ENCODE measurements at places on chromosomes 6 and 20. TPM values are rescaled to one million over a fixed set of nuclear protein-coding genes. Genes with fewer than 3 reads are reported as not detected.

FRK gene
- 0.03 TPM for total RNA-seq

PLCB1 gene
- total RNA-seq = 18.2 TPM

ZKSCAN3 gene
- 4.2 TPM for total RNA-seq

SEL1L2 gene
- not detected for total RNA-seq

BCAS4 gene
- 23.9 TPM for total RNA-seq

- H3K27me3 ChIP-seq = peaks cover 2% of the 10 kb centered on the region
- no peak for DNase-seq
- no peaks in the 10 kb centered on the region for H3K4me1 ChIP-seq
- H3K36me3 ChIP-seq = no peaks in the 10 kb centered on the region
Observed at GRCh38 chr6:68709882-68710281, 74.8 kb downstream of the ADGRB3 start.

DNA sequence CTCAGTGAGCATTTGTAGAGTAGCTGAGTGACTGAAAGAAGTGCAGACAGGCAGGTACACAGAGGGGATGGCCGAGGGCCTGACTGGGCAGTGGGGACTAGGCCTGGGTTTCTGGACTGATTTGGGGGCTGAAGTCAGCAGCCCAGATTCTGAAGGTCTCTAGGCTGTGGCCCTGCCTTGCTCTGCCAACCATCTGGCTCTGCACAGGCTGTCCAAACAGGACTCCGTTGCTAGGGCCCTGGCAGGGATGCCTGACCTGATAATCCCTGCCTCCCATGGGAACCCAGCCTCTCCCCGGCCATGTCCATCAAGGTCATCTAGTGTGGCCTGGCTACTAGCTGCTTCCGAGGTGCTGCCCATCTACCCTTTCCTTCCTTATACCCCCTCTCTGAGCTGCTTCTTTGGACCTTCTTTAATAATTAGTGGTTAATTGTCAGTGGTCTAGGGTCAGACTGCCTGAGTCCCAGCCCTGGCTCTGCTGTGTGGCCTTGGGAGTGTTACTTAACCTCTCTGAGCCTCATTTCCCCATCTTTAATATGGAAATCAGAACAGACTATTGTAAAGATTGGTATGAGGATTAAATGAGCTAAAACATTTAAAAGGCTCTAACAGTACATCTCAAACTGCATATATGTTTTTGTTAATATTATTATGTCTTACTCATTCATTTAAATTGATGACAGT, 137.9 kb downstream of the VEGFA start:
- no peaks in the 10 kb centered on the region for H3K36me3 ChIP-seq
- no peak overlapping the region for H3K4me3 ChIP-seq
- peaks cover 24% of the 10 kb centered on the region for H3K4me1 ChIP-seq

DNA sequence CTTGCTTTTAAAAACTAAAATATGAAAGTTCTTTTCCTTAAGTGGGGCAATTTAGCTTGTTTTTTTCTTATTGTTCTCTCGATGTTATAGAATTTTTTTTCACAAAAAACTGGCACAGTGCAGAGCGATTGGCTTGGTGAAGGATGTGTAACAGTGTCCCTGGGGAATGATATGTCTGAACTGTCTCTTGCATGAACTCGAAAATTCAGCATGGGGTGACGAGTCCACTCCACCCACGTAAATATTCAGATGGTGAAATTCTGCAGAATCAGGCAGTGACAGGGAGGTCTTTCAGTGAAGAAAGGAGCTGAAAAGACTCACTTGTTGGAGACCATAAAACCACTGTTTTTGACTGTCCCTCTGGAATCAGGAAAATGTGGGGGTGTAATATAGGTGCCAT, 505.3 kb downstream of the MMUT start:
- H3K27ac ChIP-seq = no peak overlapping the region
- H3K4me1 ChIP-seq = peaks cover 15% of the 10 kb centered on the region
- H3K36me3 ChIP-seq = no peaks in the 10 kb centered on the region
- no peaks in the 10 kb centered on the region for H3K27me3 ChIP-seq

DNA sequence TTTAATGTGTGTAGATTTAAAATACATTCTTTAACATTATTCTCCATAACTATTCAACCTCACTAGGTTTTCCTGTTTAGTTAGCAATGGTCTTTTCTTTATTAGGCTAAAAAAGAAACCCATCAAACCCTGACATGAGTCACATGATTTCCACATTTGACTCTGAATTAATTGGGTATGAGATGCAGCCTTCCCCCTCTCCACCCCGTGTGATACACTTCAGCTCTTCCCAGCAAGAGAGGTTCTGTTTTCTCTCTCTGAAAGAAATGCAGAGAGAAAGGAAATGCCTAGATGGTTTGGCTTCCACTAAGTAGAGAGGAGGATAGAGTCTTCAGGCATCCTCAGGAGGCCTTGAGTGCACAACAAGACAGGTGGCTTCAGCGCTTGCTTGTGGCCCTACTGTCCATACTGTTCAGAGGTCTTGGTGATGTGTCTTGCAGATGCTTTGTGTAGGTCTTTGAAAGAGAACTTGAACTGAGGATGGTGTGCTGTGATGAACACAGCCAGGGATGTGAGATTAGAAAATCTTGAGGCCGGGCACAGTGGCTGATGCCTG, 17.3 kb downstream of the FARS2 start:
- no peak for DNase-seq
- peaks cover 4% of the 10 kb centered on the region for H3K36me3 ChIP-seq
- no peak overlapping the region for H3K27ac ChIP-seq
- no peaks in the 10 kb centered on the region for H3K27me3 ChIP-seq
- no peak overlapping the region for H3K4me3 ChIP-seq

DNA sequence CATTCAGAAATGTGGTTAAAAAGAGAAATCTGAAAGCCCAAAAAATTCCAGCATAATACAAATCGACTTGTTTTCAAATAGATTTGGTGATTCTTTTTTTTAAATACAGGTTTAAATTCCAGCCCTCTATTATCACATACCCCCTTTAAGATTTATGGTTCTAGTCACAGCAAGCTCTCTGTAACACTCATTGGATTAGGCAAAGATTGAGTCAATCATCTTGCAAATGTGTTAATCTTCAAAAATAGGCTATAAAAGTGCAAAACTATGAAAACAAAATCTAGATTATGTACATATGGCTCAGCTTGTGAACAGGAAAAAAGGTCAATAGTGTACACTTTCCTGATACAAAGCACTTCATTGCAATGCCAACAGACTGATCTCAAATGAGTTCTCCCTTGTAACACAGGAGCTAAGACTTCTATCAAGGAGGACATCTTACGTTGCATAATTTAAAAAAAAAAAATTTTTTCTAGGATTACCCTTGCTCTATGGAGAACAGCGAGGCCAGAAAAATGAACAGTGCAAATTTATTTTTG, 26.2 kb downstream of the ZNF217 start:
- H3K27ac ChIP-seq = no peak overlapping the region
- peaks cover 2% of the 10 kb centered on the region for H3K27me3 ChIP-seq
- H3K4me3 ChIP-seq = no peak overlapping the region
- H3K4me1 ChIP-seq = no peaks in the 10 kb centered on the region
- DNase-seq = no peak
- H3K36me3 ChIP-seq = peaks cover 29% of the 10 kb centered on the region

DNA sequence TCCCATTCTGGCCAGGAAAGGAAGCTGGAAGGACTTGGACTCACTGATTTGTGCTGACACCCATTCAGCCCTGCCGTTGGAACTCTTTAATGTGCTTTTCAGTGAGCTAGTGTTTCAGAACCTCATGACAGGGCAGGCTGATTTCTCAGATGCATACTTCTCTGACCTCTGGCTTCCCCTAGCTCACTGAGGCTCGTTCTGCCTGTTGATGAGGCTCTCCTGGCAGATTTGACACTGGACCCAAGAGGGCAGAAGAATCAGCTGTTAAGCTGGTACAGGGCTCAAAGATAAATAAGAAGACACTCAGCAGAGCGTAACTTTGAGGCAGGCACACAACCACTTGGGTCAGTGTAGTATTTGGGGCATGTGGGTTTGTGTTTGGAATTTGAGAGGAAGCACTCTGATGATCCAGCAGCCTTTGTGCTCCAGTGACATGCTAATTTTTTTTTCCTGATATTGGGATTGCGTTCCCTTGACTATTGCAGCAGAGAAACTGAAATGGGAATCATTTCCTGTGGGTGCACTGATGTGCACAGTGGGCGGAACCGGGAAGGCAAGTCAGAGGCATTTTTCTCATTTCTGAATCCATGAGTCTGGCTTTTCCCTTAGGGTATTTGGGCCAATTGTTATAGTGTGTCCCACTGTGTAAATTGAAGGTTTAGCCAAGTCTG, 80.2 kb downstream of the CARMIL1 start:
- DNase-seq = peak; percentile 81
- H3K4me1 ChIP-seq = peaks cover 60% of the 10 kb centered on the region
- H3K27me3 ChIP-seq = peaks cover 3% of the 10 kb centered on the region

GRCh38 chr6:33633084-33633461, 12.0 kb downstream of the ITPR3 start:
- H3K27ac ChIP-seq = peak overlapping the region; percentile 72
- H3K27me3 ChIP-seq = no peaks in the 10 kb centered on the region
- DNase-seq = no peak
- peak overlapping the region; percentile 80 for H3K4me3 ChIP-seq
- H3K36me3 ChIP-seq = peaks cover 7% of the 10 kb centered on the region

DNA sequence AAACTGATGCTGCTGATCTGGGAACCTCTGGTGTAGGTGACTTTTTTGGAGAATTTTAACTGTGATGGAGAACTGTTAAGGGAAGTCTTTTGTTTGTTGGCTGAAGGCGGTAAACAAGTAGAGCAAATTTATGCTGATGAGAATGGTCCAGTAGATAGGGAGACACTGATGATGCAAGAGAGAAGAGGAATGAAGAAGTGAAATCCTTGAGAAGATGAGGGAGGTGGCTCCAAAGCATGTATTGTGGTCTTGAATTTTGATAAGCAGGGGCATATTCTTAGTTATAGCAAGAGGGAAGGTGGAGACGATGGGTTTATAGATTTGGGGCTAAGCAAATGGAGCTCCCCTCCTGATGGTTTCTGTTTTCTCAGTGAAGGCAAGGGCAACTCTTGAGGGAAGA, 22.0 kb downstream of the MAPK14 start:
- no peak for DNase-seq
- no peak overlapping the region for H3K27ac ChIP-seq
- H3K4me1 ChIP-seq = peaks cover under 1% of the 10 kb centered on the region
- H3K27me3 ChIP-seq = no peaks in the 10 kb centered on the region
- H3K4me3 ChIP-seq = no peak overlapping the region

GRCh38 chr6:35378261-35378660, 35.9 kb downstream of the PPARD start:
- no peak overlapping the region for H3K27ac ChIP-seq
- peaks cover 31% of the 10 kb centered on the region for H3K36me3 ChIP-seq
- DNase-seq = no peak
- H3K4me1 ChIP-seq = peaks cover 83% of the 10 kb centered on the region
